ENCODE measurements at places on chromosomes 3 and 15. TPM values are rescaled to one million over a fixed set of nuclear protein-coding genes. Genes with fewer than 3 reads are reported as not detected.
A peak's percentile ranks its signal among the peaks of the same experiment; 100 is the strongest.

DNA sequence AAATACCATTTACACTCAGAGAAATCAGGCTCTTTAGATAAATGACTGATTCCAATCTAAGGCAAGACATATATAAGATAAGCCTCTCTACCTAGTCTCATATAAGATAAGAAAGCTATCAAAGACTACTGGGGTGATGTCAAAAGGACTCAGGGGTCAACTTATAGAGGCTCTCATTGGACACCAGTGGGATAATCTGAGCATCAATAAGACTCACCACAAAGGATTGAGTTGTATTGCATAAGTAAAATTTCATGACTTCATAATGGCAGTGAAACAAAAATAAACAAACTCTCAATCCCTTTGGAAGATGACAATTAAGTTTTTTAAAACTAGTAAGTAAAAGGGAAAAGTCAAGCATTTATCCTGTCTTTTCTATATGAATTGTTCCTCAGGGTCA, 317.8 kb downstream of the SHQ1 start:
- no peak for DNase-seq

The VGLL3 gene
- total RNA-seq = 8.0 TPM

- DNase-seq = no peak
Measured at GRCh38 chr3:32842987-32843386, 25.2 kb downstream of the TRIM71 start.

- DNase-seq = peak; percentile 61
Measured at GRCh38 chr15:61835496-61836106, 224.6 kb downstream of the VPS13C start.

GRCh38 chr3:49529567-49529966, 24.7 kb upstream of the BSN start:
- no peak for DNase-seq

The KBTBD13 gene
- total RNA-seq = not detected

DNA sequence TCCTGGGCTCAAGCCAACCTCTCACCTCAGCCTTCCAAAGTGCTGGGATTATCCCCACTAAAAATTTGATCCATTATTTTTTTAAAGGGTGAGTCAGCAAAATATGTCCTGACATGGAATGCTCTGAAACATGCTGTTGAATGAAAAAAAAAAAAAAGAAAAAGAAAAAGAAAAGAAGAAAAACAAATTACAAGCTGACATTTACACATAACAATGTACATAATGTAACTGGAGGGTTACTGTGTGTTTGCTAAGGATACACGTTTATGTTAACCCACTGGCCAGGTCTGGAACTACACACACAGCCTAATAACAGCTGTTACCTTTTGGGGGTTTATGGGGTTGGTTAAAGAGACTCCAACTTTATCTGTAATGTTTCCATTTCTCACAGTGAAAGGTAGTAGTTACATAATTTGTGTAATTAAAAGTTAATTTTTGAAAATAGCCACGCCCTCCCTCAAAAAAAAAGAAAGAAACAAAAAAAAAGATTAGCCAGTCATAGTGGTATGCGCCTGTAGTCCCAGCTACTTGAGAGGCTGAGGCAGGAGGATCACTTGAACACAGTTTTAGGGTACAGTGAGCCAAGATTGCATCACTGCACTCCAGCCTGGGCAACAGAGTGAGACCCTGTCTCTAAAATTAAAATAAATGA, 3.1 kb upstream of the MESP2 start:
- no peak for DNase-seq

- no peak for DNase-seq
Measured at GRCh38 chr3:120838441-120839091, 69.4 kb upstream of the STXBP5L start.

GRCh38 chr3:197085137-197085536, 55.5 kb upstream of the MELTF start:
- DNase-seq = no peak

DNA sequence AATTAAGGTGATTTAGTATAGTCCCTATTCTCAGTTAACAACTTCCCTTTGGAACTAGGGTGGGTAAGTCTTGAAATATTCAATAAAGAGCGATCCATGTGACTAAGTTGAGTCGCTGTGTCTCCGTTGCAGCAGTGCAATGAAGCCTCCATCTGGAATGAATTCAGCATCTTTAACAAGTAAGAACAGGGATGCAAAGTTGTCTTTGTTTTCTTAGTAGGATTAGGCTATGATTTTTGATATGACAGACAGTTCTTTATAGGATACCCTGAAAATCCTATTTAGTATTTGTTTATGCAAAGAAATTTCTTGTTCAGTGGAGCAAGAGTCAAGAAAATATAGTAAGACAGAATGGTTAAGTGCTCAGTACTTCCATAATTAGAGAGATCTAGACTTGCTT, 52.7 kb downstream of the RBMS3 start:
- no peak for DNase-seq

GRCh38 chr3:4656059-4656458, 162.9 kb downstream of the ITPR1 start:
- DNase-seq = peak; percentile 43
